ENCODE measurements at places on chromosomes 12 and 14.

- DNase-seq: no peak
These were observed 98.7 kb upstream of the PLXNC1 start for GRCh38 chr12:94049718-94050117.

DNA sequence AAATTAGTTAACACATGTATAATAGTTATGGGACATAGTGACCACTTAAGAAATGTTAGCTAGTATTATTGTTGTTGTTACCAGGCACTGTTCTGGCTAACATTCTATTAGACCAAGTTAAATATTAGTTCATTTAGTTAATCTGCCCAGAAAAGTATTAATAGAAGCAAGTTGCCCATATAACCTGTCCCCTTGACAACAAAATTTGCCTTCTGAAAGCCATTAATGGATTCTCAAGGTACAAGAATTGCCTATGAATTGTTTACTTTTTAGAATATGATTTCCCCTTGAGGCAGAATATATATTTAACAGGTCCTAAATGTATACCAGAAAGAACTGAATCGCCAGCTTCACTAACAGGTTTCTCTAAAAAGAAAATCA is 167.3 kb upstream of the TMCC3 start:
- DNase-seq: no peak

DNA sequence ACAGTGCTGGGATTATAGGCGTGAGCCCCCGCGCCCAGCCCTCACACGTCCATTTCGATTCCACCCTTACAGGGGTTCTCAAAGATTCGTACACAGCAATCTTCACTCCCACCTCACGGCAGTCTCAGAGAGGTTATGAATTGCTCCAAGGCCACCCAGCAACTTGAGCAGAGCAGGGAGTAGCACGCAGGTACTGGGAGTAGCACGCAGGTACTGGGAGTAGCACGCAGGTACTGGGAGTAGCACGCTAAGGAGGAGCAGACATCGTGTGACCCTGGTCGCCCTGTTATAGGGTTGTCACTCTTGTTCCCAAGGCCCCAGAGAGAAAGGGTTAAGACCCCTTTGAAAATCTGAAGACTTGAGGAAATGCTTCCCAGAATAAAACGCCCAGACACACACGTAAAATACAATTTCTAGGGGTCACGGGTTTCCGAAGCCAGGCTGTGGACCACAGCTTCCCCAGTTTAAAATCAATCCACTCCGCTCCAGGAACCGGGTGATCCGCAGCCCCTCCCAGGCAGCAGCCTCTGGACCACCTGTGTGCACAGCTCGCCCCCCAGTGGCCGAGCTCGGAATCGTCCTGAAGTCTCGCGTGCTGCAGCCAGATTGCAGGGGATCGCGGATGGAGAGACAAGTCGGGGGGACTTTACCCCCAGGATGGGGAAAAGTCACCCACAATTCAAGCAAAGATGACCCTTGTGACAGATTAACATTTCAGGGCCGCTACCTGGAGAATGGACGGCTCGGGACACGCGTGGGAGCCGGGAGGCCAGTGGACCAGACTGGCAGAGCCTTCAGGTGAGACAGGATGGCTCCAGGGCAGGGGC is 92.0 kb downstream of the SCARB1 start:
- DNase-seq: peak; percentile 90

DNA sequence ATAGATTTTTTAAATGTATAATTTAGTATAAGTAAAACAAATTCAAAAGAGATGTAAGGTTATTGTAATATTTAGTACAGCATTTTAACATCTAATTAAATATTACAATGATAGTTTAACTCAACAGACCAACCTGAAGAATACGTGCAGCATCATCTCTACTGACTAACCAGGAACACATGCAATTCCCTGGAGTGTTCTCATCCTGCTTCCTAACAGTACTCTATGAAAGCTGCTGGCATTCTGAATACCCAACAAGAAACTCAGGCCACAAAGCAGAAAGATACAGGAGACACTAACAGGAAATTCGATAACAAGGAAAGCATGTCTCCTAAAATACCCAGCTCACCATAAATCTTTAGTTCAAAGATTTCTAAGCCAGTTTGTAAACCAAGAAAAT is 58.3 kb downstream of the CEP83 start:
- DNase-seq: no peak

- DNase-seq: no peak
These were observed 8.3 kb downstream of the DERA start for GRCh38 chr12:15919418-15919817.

DNA sequence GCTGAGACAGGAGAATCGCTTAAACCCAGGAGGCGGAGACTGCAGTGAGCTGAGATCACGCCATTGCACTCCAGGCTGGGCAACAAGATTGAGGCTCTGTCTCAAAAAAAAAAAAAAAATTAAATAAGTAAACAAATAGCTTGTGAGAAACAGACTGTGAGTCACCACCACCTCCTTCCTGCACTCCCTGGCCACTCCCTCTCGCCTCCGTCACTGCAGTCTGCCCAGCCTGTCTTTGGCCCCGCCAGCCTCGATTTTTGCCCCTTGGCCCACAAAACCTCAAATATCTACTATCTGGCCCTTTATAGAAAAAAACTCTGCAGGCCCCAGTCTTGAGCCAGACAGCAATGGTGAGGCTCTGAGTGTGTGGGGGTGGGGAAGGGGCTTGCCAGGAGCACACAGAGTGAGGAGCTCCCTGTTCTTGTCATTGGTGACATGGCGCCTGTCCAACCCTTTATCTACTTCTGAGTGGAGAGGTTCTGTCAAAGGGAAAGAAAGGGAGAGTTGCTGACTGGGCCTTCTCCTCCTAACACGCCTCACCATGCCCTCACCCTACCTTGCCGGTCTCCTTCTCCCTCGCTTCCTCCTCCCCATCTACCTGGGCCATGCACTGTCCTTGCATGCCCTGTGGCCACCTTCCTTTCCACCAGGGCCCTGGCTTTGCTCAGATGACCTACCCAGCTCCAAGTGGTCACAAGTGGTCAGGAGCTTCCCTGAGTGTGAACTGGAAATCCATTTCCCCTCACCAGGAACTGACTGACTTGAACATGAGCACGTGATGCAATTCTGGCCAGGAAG is 22.1 kb downstream of the LGMN start:
- no peak for DNase-seq

DNA sequence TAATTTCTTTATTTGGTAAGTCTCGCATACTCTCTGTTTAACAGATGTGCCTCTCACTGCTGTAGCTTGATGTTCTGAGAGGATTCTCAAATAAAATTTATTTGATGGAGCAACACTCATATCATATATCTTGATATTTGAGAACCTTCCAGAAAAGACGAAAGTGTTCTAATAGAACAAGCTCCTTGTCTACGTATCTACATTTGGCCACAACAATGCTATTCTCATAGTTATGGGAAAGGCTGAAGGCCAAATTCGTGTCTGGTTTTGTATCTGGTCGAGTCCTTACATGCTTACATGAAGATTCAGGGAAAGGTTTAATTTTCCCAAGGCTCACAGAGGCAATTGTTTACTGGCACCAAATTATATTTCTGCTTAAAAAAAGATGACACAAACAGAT is 186.7 kb upstream of the SLC38A2 start:
- DNase-seq: no peak

GRCh38 chr12:128853600-128854197 is 421 bp downstream of the GLT1D1 start:
- DNase-seq: no peak

DNA sequence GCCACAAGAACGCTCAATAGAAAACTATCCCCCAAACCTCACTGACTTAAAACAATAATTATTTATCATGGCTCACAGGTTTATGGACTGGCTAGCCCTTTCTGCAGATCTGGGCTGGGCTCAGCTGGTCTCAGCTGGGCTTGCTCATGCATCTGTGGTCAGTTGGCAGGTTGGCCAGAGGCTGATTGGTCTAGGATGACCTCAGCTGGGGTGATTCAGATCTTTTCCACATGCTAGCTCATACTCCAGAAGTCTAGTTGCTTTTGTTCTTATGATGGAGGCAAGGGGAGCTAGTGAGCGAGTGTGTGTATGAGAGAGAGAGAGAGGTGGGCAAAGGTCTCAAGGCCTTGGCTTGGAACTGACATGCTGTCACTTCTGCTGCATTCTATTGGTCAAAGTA is 181.2 kb upstream of the NRXN3 start:
- no peak for DNase-seq

- no peak for DNase-seq
These were observed 309.8 kb downstream of the TMEM121 start for GRCh38 chr14:105836160-105836559.

DNA sequence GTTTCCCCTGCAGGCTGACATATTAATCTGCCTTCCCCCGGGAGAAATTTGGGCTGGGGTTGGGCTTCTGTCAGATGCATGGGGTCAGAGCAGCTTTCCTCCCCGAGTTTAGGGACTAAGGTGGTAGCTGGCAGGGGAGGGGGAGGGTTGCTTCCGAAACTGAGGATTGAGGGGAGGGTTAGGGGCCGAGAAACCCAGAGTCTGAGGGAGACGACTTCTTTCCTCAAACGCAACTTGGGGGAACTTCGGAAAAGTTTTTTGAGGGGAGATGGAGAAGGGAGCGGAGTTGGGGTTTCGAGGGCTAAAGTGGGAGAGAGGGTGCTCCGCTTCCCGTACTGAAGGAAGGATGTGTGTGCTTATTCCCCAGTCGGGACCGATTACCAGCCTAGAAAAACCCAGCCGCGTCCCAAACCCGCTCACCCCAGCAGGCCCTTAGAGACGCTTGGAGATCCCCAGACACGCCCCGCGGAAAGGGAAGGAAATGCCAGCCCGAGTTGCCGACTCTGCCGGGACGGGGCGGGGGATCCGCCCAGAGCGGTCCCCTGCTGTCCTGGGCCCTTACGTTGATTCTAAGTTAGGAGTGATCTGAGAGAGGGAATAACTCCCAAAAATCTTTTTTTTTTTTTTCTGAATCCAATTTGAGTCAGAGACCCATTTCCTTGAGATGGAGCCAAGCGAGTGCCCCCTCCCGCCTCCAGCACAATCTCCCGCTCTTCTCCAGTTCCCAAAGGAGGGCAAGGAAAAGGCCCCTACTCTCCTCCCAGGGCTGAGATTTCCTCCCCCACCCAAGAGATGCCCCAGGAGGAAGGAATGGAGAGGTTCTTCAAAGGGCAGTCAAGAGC is 61.9 kb downstream of the SMUG1 start:
- DNase-seq: no peak

GRCh38 chr14:30362369-30363218 is 196.4 kb upstream of the G2E3 start:
- no peak for DNase-seq

DNA sequence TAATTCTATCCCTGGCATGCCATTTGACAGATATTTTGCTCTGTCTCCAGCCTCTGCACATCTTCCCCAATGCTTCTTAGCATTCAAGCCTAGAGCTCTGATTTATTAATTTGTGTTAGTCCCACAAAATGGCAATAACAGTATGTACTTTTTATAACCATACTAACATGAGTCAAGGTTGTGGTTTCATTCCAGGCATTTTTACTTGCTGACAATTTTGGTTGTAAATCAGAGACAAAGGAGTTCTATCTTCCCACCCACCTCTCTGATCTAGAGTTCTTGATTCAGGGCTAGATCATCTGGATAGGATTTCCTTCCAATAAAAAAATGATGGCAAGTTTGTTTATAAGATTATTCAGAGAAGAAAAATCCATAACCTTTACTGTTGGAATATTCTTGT is 18.5 kb upstream of the CISTR start:
- no peak for DNase-seq

DNA sequence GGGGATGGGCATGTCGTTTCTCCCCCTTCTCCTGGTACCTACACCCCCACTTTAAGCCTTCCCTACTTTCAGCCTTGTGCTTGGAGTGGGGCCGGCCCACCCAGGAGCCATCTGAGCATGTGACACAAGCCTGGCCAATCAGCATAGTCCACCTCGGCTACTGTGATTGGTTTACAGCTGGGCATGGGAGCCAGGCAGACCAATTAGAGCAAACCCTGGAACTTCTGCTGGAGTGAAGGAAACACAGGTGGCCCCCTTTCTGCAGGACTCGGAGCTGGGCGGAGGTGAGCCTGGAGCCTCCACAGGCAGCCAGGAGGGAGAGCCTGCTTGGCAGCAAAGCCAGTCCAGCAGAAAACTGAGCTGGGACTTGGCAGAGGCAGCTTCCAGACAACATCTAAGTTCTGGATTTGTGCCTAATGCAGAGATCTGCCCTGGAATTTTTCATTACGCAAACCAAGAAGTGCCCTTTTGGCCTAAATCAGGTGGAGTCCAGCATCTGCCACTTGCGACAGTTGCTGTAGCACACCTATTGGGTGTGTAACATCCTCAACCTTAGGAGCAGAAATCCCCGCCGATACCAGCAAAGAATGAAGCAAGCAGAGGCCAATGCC is 59.5 kb downstream of the SCARB1 start:
- DNase-seq: no peak

- DNase-seq: no peak
These were observed 566.4 kb upstream of the FLRT2 start for GRCh38 chr14:84963518-84963917.

GRCh38 chr12:85530456-85530855 is 250.4 kb downstream of the ALX1 start:
- no peak for DNase-seq

- no peak for DNase-seq
These were observed 12.7 kb downstream of the PPP2R5C start for GRCh38 chr14:101774006-101774795.

GRCh38 chr12:48002414-48002730 is 1.9 kb downstream of the COL2A1 start:
- no peak for DNase-seq

DNA sequence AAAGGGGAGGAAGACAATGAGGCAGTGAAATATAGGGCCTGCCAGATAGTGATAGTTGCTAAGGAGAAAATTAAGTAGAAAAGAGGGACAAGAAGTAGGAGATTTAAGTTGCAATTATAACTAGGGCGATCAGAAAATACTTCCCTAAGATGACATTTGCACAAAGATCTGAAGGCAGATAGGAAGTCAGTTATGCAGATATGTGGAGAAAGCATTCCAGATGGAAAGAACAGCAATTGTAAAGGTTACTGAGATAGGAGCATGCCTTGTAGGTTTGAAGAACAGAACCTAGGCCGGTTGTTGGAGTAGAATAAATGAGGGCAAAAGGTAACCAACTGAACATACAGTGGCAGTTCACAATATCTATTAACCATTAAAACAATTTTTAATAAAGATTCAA is 21.4 kb upstream of the ACTR6 start:
- no peak for DNase-seq

GRCh38 chr12:53963434-53964314 is 9.0 kb downstream of the HOXC12 start:
- no peak for DNase-seq

- DNase-seq: no peak
These were observed 6.2 kb upstream of the KIF26A start for GRCh38 chr14:104131968-104132732.

DNA sequence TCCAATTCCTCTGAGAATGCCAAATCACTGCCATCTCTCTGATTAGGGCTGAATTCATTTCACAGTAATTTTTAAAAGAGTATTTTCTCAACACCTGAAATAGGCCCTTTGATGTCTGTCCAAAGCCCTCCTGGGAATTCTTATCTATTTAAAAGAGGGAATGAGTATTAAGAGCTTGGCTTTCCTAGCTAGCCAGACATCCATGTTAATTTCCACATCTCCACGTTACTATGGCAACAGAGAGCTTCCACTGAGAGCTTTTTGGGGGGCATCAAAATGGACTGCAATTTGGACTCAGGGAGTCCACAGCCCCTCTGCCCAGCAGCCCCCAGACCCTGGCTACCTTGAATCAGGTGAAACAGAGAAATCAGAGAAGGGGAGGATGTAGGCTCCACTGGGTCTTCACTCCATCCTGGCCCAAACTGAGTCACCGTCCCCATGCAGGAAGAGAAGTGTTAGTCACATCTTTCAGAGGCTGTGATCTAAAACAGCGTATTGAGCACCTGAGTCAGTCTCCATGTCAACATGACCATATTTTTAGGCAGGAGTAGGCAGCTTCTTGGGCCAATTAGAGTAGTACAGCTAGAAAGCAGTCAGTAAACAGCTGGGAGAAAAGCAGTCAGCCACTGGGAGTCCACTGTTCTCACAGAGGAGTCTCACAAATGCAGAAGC is 7.0 kb upstream of the FICD start:
- DNase-seq: no peak
